ENCODE measurements at places on chromosomes 16 and 17.

- no peak for DNase-seq
These were observed 1179.5 kb upstream of the GOT2 start for GRCh38 chr16:59913666-59914065.

GRCh38 chr17:8488901-8489300 is 53.2 kb downstream of the NDEL1 start:
- no peak for DNase-seq

GRCh38 chr17:21513012-21513570 is 136.9 kb downstream of the KCNJ12 start:
- peak; percentile 83 for DNase-seq

GRCh38 chr17:77254951-77255825 is 114.4 kb downstream of the SEC14L1 start:
- no peak for DNase-seq

DNA sequence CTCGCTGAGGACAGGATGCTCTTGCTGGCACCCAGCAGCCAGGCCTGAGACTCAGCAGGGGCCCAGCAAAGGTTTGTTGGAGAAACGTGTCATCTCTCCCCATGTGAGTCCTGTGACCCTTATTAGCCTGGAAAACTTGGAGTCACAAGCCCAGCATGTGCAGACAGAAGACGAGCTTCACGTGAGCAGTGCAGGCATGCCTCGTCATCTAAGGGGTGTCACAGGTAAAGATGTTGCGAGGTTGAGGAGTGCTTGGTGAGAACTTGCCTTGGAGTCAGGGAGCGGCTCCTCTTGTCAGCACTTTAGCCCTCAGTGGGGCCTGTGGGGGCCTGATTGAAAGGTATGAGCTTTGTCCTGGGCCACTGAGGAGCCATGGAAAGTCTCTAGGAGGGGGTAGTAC is 2.1 kb upstream of the CTRL start:
- DNase-seq = no peak

- DNase-seq = no peak
These were observed 31.6 kb downstream of the CYB5D2 start for GRCh38 chr17:4174556-4174955.

DNA sequence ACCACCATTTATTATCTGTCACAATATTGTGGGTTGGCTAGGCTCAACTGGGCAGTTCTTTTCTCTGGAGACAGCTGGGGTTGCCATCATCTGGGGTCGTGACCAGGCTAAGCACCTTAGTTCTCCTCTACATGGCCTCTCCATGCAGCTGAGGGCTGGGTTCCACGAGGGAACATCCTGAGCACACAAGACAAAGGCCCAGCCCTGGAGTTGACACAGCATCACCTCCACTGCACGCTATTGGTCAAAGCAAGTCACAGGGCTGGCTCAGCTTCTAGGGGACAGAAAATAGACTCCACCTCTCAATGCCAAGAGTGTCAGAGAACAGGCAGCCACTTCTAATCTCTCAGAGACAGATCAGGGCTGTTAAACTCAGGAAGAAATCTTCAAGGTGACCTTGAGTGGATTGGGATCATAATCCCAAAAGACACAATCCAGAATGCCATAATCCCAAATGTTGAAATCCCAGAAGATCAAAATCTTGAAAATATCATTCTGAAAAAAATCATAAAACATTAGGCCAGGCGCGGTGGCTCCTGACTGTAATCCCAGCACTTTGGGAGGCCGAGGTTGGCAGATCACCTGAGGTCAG is 13.0 kb upstream of the USP10 start:
- no peak for DNase-seq

DNA sequence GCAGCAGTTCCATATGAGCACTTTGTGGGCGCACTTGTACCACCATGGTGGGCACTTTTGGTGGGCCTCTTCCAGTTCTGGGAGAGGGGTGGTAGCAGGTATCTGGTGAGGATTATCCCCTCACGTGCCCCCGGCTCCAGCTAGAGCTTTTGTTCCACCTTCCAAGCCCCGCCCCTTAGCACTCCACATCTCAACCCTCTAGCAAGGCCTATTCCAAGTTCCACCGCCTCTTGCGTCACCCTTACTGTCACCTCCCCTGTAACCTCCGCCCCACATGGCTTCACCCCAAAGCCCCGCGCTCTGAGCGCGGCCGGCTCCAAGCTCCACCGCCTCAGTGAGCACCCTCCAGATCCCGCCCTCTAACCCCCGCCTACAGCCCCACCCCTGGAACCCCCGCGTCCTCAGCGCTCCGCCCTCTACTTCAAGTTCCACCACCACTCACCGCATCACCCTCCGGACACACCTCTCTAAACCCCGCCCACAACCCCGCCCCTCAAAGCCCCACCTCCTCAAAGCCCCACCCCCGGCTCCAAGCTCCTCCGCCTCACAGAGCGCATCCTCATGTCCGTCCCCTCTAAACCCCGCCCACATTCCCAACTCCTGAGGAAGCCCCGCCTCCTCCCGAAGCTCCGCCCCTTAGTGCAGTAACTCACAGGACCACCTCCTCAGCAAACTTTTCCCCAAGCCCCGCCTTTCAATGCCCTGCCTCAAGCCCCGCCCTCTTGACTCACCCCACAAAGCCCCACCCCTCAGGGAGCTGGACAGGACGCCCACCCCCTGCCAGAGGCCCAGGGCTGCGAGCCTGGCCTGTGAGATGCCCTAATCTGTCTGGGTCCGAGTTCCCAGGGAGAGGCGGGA is 11.1 kb downstream of the SCN4A start:
- DNase-seq = peak; percentile 66

DNA sequence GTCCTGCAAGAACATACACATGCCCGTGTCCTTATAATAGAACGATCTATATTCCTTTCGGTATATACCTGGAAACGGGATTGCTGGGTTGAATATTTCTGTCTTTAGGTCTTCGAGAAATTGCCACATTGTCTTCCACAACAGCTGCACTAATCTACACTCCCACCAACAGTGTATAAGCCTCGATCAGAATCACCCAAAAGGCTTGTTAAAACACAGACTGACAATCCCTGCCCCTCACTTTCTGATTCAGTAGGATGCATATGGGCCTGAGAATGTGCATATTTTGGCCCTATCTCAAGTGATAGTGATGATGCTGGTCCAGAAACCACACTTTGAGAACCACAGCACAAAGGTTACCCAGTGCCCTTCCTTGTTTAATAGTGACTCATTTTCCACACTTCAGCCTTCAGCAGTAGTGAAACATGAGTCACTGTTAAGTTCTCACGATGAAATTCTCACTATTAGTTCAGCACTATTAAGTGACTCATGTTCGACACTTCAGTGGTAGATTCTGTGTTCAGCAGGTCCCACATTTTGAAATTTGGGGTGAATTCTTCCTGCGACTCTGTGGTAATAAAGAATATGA is 215.6 kb downstream of the GRIN2A start:
- DNase-seq = peak; percentile 15

DNA sequence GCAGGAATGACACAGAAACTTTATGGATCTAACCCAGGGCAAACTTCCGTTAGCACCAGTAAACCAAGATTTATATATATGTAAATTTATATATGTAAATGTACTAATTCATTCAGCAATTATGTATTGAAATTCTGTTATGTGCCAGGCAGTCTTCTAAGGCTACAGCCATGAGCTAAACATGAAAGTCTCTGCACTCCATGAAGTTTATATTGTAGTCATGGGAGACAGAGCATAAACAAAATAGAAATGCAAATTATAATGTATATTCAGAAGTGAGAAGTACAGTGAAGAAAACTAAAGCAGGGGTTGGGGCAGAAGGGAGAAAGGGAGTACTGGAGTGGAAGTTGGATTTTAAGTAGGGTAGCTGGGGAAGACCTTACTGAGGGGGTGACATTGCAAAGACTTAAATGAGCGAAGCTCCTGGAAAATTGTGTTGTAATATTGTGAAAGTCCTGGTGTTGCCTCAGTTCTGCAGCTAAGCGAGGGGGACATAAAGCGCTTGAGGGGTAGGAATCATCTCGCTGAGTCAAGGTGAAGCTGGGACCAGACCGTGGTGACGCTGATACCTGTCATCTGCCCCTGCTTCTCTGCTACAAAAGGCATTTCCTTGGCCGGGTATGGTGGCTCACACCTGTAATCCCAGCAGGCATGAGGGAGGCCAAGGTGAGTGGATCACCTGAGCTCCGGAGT is 64.8 kb downstream of the YPEL2 start:
- DNase-seq = no peak

GRCh38 chr17:79231766-79232287 is 157.2 kb downstream of the ENGASE start:
- DNase-seq = no peak

GRCh38 chr17:73017658-73018057 is 74.8 kb downstream of the SLC39A11 start:
- no peak for DNase-seq

GRCh38 chr17:27546624-27547300 is 84.2 kb upstream of the LGALS9 start:
- no peak for DNase-seq

GRCh38 chr17:3636908-3637373 is 381 bp downstream of the CTNS start:
- no peak for DNase-seq

DNA sequence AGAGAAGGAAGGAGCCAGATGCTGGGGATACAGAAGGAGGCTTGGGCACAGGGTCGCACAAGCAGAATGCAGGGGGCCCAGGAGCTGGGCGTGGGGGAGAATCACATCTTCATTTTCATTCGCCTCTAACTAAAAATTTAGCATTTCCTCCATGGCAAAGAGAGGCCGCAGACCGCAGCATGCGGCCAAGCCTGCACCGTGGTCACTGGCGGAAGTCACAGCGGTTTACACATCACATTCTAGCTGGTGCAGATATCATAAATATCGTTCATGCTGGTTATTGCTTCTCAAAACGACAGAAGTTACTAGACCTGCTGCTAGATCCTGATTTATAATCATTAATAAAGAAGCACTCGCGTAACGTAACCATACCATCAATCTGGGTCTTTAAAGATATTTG is 162.0 kb downstream of the NTN1 start:
- DNase-seq = no peak

GRCh38 chr16:55515111-55515510 is 6.2 kb downstream of the LPCAT2 start:
- no peak for DNase-seq

DNA sequence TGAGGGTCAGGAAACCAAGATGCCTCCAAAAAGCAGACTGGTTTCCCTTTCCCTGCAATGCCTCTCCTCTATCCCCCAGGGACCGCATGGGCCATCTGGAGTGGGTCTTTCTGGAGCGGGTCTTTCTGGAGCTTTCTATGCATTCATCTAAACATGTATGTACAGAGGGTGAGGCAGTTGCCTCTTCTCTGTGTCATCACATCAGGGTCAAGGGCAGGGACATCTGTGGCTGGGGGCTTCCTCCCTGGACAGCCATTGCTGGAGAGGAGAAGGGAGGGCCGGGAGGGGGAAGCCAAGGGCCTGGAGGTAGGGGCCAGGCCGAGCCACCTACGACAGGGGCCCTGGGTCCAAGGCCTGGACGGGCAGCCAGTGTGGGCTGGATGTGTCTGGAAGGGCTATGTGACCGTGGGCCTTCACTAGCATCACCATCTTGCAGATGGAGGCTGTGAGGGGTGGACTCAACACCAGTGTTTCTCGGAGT is 840 bp downstream of the ADCY7 start:
- DNase-seq = no peak

DNA sequence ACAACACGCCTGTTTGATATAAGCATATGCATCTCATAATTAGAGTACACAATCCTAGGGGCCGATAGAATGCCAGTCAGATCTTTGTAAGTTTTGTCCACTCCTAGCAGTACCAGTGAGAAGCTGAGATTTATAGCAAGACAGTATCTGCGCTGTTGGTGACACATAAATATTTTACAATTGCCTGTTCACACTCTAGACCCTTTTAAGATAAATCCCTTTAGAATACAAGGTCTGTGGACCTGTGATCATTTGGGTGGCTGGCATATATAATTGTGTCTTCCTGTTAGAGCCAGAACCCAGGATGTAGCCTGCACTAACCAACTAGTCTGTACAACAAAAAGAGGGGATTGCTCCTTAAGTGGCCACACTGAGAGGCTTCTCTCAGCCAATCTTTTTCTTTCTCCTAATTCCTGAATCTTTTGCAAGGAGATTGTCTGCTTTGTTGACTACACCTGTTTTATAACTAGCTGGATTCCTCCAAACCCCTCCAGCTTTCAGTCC is 74.7 kb downstream of the WIPI1 start:
- no peak for DNase-seq

- no peak for DNase-seq
These were observed 114.2 kb upstream of the TMEM97 start for GRCh38 chr17:28204751-28205150.

- DNase-seq = no peak
These were observed 5.0 kb downstream of the IGFBP4 start for GRCh38 chr17:40448213-40448638.

GRCh38 chr17:74220946-74221818 is 7.8 kb downstream of the TTYH2 start:
- no peak for DNase-seq

DNA sequence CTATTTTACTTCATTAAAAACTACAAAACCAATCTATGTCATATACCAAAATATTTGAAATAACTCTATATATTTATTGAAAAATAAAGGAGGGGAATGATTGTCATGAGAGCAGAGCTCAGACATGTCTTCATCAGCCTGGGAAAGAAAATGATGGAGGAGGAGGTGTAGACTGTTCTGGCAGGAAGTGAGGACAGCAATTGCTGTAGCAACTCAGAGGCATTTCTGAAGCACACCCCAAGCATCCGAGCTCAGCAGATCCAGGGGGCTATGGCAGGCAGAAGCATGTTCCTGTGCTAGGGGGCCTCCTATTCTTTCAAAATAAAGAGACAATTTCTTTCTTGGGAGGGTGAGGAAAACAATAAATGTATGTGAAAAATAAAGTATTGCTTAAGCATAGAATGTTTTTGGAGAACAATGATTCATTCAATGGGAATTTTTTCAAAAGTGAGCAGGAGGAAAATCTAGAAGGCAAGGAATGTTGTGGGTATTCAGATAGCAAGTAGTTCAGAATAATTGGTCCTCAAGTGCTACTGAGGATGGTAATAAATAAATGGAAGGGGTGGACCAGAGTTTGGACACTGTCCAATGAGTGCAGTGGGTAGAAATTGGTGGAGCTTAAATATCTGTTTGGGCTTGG is 383.4 kb downstream of the CDH11 start:
- no peak for DNase-seq

- DNase-seq = no peak
These were observed 167.8 kb upstream of the CACNG5 start for GRCh38 chr17:66667090-66667489.

DNA sequence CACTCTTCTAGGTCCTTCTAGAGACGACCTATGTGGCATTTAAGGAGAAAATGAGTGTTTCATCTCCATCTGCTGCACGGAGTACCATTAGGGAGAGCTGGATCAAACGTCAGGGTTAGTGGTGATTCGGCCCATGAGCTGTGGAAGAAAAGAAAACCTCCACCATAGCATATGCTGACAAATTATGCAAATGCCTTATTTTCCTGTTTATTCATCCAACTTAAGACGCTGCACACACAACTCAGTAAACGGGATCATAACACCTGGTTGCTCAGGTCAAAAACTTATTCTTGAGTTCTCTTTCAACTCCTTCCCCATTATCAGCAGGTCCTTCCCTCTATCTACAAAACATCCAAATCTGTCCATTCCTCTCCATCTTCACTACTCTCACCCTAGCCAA is 1.3 kb upstream of the MOSMO start:
- DNase-seq = no peak

GRCh38 chr17:2758870-2759269 is 9.4 kb upstream of the CCDC92B start:
- no peak for DNase-seq

- DNase-seq = no peak
These were observed 6.2 kb downstream of the SPATA2L start for GRCh38 chr16:89695086-89695874.

- no peak for DNase-seq
These were observed 536.7 kb upstream of the HSBP1 start for GRCh38 chr16:83271123-83271522.

- peak; percentile 35 for DNase-seq
These were observed 42.5 kb downstream of the MYH3 start for GRCh38 chr17:10614536-10615155.

Data from stimulated activated CD4-positive, alpha-beta T cell treated with anti-CD3 and anti-CD28 coated beads, Interleukin-15, amount 100 ng/mL, for 24 hours (primary cell).